ENCODE measurements at places on chromosomes 3 and 15. TPM values are rescaled to one million over a fixed set of nuclear protein-coding genes. Genes with fewer than 3 reads are reported as not detected.

GRCh38 chr3:161474741-161475140, 21.9 kb upstream of the OTOL1 start:
- DNase-seq = no peak
- no peak overlapping the region for H3K4me3 ChIP-seq
- H3K36me3 ChIP-seq = no peaks in the 10 kb centered on the region
- no peaks in the 10 kb centered on the region for H3K27me3 ChIP-seq

DNA sequence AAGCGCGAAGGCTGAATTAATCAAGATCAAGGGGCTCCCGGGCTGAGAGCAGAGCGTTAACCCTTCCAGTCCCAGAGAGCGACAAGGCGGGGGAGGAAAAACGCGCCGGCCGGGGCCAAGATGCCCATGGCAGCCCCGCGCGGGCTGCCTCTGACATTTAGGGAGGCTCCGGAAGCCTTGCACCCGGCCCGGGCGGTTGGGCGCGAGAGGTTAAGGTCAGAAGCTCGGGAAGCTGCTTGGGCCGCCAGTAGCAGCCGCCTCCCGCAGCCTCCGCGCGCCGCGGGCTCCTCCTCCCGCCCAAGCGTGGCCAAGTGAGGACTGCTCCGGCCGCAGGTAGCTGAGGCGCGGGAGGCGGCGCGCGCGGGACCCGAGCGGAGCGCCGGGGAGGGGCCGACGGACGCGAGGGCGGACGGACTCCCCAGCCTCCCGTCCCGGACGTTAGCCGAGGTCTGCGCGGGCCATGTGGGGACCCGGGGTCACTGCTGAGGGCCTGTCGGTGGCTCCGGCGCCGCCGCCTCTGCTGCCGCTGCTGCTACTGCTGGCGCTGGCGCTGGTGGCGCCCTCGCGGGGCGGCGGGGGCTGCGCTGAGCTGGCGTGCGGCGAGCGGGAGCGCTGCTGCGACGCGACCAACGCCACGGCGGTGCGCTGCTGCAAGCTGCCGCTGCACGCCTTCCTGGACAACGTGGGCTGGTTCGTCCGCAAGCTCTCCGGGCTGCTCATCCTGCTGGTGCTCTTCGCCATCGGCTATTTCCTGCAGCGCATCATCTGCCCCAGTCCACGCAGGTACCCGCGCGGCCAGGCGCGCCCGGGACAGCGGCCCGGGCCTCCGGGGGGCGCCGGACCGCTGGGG, at the start of gene C3orf80:
TSS of gene C3orf80 (plus strand) at position 247 of the 850 bp plus-strand sequence. CDS start at position 461, 214 bp downstream.
- peak within 1 kb of the TSS; percentile 64 for H3K4me3 ChIP-seq
- H3K27me3 ChIP-seq = peaks cover 17% of the 10 kb centered on the region
- H3K36me3 ChIP-seq = no peaks in the 10 kb centered on the region
- peak; percentile 44 for DNase-seq
- H3K27ac ChIP-seq = no peak within 1 kb of the TSS

The PIGB gene
- 15.0 TPM for total RNA-seq

- H3K4me3 ChIP-seq = no peak overlapping the region
- H3K27me3 ChIP-seq = no peaks in the 10 kb centered on the region
- H3K4me1 ChIP-seq = no peaks in the 10 kb centered on the region
- no peak overlapping the region for H3K27ac ChIP-seq
- DNase-seq = no peak
- no peaks in the 10 kb centered on the region for H3K36me3 ChIP-seq
Measured at GRCh38 chr3:122898298-122898697, 103.4 kb downstream of the SLC49A4 start.

The SLC15A2 gene
- 1.4 TPM for total RNA-seq

- no peak overlapping the region for H3K27ac ChIP-seq
- H3K4me1 ChIP-seq = peaks cover 1% of the 10 kb centered on the region
- no peak overlapping the region for H3K4me3 ChIP-seq
- peak; percentile 45 for DNase-seq
- H3K27me3 ChIP-seq = no peaks in the 10 kb centered on the region
- H3K36me3 ChIP-seq = no peaks in the 10 kb centered on the region
Measured at GRCh38 chr3:107981471-107982111, 109.2 kb downstream of the CD47 start.

DNA sequence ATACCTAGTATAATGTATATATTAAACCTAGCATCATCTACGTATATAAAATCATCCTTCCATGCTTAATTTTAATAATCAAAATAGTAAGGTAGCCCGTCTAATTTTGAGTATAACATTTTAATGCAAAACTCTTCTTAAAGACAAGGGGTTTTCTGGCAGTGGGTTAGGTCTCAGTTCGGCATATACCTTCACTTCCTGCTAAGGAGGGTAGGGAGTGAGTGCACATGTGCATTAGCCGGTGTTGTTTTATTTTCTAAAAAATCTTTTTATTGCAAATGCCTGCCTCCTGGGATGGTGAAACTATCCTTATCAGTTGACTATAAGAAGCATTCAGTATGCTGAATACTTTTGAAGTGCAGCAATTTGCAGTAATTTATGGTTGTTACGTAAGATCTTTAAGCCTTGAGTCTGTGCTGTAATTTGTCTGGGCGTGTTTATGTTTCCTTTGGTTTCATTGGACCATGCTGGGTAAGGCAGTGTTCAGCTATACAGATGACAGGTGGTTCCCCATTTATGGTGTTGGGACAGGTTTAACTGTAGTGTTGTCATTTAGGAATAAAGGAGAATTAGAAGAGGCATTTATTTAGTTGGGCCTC, 11.7 kb downstream of the ARHGEF26 start:
- DNase-seq = peak; percentile 45
- no peaks in the 10 kb centered on the region for H3K36me3 ChIP-seq
- no peaks in the 10 kb centered on the region for H3K4me1 ChIP-seq
- no peak overlapping the region for H3K4me3 ChIP-seq
- H3K27me3 ChIP-seq = no peaks in the 10 kb centered on the region

- H3K27me3 ChIP-seq = no peaks in the 10 kb centered on the region
- H3K36me3 ChIP-seq = no peaks in the 10 kb centered on the region
- H3K4me1 ChIP-seq = no peaks in the 10 kb centered on the region
- DNase-seq = no peak
- no peak overlapping the region for H3K4me3 ChIP-seq
Measured at GRCh38 chr3:11284011-11284410, 11.8 kb downstream of the ATG7 start.

DNA sequence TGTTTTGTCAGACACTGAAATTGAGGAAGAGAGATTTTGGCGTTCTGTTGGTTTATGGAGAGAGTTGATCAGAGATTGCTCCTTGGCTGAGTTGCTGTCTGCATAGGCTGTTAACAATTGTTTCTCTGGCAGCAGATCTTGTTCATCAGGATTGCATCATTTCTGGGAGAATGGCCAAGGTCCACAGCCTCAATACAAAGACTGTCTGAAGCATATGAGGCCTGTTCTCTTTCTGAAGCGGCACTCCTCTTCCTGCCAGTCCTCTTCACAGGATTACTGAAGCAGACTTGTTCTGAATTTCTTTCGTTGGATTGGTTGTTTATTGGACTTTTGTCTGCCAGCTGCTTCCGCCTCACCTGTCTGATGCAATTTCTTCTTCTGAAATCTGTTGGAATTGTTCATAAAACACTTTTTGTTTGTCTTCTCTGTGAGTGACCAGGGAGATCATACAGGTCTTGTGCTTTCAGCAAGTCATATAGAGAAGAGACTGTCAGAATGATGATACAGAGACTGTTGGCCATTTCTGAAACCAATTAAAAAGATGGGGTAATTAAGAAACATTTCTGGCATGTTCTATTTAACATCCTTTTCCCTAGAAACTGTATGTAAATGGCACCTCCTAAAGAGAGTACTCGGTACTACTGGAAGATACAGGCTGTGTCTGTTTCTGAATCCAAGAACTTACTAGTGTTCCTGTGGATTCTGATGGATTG, 25.5 kb downstream of the SETD5 start:
- H3K27ac ChIP-seq = peak overlapping the region; percentile 89
- no peak overlapping the region for H3K4me3 ChIP-seq
- H3K4me1 ChIP-seq = peaks cover 17% of the 10 kb centered on the region
- DNase-seq = peak; percentile 94
- H3K36me3 ChIP-seq = no peaks in the 10 kb centered on the region

- no peaks in the 10 kb centered on the region for H3K4me1 ChIP-seq
- no peaks in the 10 kb centered on the region for H3K27me3 ChIP-seq
- no peaks in the 10 kb centered on the region for H3K36me3 ChIP-seq
- no peak overlapping the region for H3K4me3 ChIP-seq
- DNase-seq = no peak
Measured at GRCh38 chr3:84308379-84308778, 650.4 kb upstream of the CADM2 start.

DNA sequence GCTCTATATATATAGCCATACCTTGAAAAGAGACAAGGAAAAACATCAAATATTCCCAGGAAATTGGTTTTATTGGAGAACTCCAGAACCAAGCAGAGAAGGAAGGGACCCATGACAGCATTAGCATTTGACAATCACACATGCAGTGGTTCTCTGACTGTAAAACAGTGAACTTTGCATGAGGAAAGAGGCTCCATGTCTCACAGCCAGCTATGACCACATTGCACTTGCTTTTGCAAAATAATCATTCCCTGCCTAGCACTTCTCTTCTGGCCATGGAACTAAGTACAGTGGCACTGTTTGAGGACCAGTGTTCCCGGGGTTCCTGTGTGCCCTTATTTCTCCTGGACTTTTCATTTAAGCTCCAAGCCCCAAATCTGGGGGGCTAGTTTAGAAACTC, 85.5 kb downstream of the TGFBR2 start:
- H3K27ac ChIP-seq = no peak overlapping the region
- H3K4me1 ChIP-seq = peaks cover 8% of the 10 kb centered on the region
- H3K4me3 ChIP-seq = no peak overlapping the region

The ZBED2 gene
- 0.52 TPM for total RNA-seq

The RASL12 gene
- total RNA-seq = 6.7 TPM

The PLA2G4D gene
- 0.24 TPM for total RNA-seq

GRCh38 chr3:187291001-187291511, 481 bp downstream of the MASP1 start:
- H3K27ac ChIP-seq = peak overlapping the region; percentile 36
- DNase-seq = no peak
- H3K4me1 ChIP-seq = no peaks in the 10 kb centered on the region
- no peaks in the 10 kb centered on the region for H3K27me3 ChIP-seq

GRCh38 chr15:88243895-88244787, 12.4 kb downstream of the NTRK3 start:
- no peak for DNase-seq
- no peak overlapping the region for H3K4me3 ChIP-seq
- H3K27me3 ChIP-seq = no peaks in the 10 kb centered on the region
- H3K27ac ChIP-seq = no peak overlapping the region
- H3K4me1 ChIP-seq = no peaks in the 10 kb centered on the region

All from colonic mucosa (tissue), 4 donors.